ENCODE measurements at places on chromosomes 5 and 9.

DNA sequence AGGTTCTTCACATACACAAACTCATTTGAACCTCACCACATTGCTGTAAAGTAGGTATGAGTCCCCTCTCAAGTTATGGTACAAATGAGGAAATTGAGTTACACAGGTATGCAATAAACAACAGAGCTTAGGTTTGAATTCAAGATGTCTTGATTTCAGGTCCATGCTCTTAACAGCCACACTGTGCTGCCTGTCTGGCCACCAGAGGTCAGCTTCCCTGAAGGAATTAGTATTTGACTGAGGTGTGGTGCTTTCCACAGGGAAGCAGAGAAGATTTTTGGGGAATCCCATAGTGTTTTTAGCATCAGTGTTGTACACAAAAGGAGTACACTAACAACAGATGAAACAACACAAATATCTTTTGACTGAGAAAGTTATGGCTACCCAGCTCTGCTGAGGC is 94.4 kb upstream of the ITGA1 start:
- DNase-seq: no peak

GRCh38 chr5:35626553-35626952 is 8.9 kb downstream of the SPEF2 start:
- no peak for DNase-seq

- DNase-seq: no peak
These were observed 268.8 kb upstream of the WWC1 start for GRCh38 chr5:168022446-168023169.

GRCh38 chr9:136231478-136232297 is 13.9 kb downstream of the QSOX2 start:
- DNase-seq: no peak

- no peak for DNase-seq
These were observed 4.6 kb downstream of the TSLP start for GRCh38 chr5:111076091-111076490.

GRCh38 chr5:168165221-168165914 is 126.1 kb upstream of the WWC1 start:
- DNase-seq: no peak

- no peak for DNase-seq
These were observed 39.7 kb downstream of the NFX1 start for GRCh38 chr9:33329979-33330378.

DNA sequence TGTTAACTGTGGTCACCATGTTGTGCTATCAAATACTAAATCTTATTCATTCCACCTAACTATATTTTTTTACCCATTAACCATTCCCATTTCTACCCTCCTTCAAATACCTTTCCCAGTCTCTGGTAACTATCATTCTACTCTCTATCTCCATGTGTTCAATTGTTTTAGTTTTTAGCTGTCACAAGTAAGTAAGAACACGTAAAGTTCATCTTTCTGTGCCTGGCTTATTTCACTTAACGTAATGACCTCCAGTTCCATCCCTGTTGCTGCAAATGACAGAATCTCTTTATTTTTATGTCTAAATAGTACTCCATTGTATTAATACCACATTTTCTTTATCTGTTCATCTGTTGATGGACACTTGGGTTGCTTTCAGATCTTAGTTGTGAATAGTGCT is 485.1 kb upstream of the CD180 start:
- no peak for DNase-seq

- no peak for DNase-seq
These were observed 42.7 kb upstream of the GRHPR start for GRCh38 chr9:37379835-37380234.

DNA sequence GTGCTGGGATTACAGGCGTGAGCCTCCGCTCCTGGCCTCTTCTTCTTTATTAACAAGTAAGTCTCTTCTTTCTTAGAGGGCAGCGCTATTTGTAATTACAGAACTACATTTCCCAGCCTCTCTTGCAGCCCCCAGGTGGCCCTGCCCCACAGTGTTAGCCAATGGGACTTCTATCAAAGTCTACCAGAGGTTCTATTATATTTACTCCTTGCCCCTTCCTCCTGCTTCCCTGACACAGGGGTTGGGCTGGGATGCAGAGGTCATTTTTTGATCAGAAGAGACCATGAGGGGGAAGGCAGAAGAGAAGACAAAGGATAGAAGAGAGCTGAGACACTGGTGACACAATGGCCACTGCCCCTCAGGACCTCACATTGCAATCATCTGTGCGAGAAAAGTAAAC is 224.2 kb downstream of the SYK start:
- no peak for DNase-seq

GRCh38 chr5:172776235-172776594 is 5.2 kb upstream of the DUSP1 start:
- no peak for DNase-seq

GRCh38 chr5:179336126-179336870 is 9.0 kb downstream of the ADAMTS2 start:
- no peak for DNase-seq

DNA sequence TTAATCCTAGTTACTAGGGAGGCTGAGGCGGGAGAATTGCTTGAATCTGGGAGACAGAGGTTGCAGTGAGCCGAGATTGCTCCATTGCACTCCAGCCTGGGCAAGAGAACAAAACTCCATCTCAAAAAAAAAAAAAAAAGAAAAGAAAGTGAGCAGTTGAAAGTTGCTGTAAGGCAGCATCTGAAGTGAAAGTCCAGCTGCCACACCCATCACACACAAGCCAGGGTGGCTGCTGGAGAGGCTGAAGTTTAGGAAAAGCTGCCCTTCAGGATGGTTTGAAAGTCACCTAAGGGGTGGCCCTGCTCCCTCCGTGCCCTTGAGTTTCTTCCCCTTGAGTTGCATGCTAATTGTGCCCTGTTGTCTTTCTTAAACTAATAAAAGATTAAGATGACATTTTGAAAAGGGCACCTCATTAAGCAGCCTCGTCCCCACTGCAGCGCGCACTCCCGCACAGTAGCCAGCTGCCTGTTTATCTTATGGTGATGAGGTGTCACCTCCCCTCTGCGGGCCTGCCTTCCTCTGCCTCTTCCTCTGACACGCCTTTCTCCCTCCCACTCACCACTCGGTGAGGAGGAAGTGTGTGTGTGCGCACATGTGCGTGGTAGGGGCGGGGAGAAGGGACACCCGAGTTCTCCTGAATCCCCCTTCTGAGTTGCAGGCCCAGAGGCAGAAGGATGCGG is 104.2 kb upstream of the PANK3 start:
- no peak for DNase-seq

GRCh38 chr9:21031091-21031807 is at the start of gene HACD4:
TSS of gene HACD4 (minus strand) at chr9:21031640. CDS start at chr9:21031590, 50 bp downstream.
- peak; percentile 38 for DNase-seq

DNA sequence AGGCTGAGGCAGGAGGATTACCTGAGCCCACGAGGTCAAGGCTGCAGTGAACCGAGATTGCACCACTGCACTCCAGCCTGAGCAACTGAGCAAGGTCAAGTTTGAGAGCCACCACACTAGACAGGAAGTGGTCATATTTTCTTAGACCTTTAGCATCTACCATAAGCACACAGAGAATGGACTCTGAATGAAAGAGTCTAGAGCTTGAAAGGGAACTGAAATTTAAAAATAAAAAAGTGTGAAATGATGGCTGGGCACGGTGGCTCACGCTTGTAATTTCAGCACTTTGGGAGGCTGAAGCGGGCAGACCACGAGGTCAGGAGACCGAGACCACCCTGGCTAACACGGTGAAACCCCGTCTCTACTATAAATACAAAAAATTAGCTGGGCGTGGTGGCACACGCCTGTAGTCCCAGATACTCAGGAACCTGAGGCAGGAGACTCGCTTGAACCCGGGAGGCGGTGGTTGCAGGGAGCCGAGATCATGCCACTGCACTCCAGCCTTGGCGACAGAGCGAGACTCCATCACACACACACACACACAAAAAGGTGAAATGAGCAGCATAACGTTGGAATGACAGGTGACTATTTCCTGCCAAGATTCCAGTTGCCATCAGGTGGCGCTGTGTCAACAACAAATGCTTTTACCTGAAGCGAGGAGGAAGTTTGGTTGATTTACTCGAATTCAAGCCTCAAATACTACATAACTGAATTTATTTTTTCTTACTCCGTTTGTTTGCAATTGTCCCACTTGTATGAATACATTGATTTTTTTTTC is 21.3 kb upstream of the AK3 start:
- DNase-seq: peak; percentile 66

DNA sequence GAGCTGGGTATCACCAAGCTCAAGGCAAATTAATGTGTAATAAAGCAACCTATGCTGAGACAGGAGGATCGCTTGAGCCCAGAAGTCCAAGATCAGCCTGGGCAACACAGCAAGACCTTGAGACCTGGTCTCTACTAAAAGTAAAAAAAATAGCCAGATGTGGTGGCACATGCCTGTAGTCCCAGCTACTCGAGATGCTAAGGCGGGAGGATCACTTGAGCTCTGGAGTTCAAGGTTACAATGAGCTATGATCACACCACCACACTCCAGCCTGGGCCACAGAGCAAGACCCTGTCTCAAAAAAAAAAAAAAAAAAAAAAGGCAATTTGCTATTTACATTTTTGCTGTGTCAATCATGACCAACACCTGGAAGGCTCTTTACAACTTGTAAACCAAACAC is 5.2 kb downstream of the STRBP start:
- no peak for DNase-seq

DNA sequence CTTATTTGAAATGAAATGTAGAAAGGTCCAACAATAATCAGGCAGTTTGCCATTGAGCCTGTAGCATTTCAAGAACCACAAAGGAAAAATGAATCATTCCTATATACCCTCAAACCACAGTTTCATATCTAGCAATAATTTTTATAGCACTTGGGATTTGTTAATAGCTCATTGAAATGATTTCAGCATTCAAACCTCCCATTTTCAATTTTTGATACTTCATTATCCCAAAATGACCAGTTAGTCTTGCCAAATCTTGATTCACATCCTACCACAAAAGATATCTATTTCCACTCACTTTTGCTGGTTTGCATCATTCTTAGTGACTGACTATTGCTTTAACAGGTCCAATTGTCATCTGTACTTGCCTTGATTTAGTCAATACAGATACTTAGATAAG is 790.1 kb downstream of the TLE1 start:
- no peak for DNase-seq

DNA sequence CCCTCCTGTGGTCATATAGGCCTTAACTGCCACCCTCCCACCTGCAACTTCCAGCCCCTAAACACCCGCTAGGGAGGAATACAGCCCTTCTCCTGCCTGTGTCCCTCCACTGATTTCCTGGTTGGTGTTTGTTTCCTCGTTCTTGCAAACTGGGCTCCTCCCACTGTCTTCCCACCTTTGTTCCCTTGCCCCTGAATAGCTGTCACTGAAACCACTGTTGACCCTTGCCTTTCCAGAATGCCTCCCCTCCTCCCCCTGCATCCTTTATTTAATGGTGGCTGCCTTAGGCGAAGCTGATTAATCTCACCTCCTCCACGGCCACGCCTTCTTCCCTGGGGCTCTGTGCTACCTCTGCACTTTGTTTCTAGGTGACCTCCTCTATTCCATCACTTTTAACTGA is 626.7 kb downstream of the BNC2 start:
- DNase-seq: no peak

DNA sequence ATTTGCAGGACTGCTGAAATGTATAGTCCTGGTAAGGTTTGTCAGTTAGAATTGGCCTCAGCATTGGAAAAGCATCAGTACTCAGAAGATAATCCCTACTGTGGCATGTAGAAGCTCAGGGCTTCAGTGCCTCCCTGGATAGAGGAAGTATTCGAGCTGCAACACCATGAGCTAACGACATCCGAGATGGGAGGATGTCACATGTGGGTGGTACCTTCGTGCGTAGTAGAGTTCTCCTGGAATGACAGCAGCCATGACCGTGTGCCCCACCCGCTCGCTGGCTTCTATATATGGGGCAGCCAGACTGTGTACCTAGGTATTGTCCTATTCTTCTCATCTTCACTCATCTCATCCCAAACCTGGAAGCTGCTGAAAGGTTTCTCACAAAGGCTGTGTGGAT is 345.8 kb upstream of the KLF9 start:
- DNase-seq: no peak

GRCh38 chr9:107949061-107949460 is 459.5 kb upstream of the KLF4 start:
- no peak for DNase-seq

- no peak for DNase-seq
These were observed 84.8 kb downstream of the MVB12B start for GRCh38 chr9:126411225-126411947.
